ENCODE measurements at places on chromosomes 11 and 22.

DNA sequence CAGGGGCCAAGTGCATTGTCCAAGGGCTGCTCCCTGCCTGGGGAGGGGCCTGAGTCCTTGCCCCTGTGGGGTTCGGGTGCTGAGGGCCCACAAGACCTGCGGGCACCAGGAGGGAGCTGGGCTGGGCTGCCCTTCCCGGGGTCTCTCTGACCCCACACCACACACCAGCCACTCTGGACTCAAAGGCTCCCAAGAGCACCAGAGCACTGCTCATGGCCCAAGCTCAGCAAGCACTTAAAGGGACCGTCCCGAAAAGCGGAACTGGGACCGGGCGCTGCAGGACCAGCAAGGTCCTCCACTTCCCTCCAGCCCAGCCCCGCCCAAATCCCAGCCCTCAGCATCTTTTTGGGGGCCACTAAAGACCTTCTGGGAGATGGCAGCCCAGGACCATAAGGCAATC is 5.3 kb downstream of the LSP1 start:
- no peak for DNase-seq

DNA sequence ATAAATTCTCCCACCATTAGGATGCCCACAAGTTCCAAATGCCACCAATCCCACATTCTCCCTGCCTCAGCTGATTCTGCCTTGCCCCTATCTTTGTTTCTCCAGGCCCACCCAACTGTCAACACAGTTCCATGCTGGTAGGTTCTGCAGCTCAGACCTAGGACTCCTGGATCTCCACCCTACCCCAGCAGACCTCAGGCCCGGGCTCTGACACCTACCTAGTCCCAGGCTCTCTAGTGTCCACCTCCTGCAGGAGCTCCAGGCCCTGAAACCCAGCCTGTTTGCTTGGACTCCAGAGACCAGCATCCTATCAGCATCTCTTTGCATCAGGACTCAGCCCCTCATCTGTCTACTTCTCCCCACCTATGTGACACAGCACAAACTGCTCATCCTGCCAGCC is 86.5 kb downstream of the PDE2A start:
- DNase-seq: no peak

DNA sequence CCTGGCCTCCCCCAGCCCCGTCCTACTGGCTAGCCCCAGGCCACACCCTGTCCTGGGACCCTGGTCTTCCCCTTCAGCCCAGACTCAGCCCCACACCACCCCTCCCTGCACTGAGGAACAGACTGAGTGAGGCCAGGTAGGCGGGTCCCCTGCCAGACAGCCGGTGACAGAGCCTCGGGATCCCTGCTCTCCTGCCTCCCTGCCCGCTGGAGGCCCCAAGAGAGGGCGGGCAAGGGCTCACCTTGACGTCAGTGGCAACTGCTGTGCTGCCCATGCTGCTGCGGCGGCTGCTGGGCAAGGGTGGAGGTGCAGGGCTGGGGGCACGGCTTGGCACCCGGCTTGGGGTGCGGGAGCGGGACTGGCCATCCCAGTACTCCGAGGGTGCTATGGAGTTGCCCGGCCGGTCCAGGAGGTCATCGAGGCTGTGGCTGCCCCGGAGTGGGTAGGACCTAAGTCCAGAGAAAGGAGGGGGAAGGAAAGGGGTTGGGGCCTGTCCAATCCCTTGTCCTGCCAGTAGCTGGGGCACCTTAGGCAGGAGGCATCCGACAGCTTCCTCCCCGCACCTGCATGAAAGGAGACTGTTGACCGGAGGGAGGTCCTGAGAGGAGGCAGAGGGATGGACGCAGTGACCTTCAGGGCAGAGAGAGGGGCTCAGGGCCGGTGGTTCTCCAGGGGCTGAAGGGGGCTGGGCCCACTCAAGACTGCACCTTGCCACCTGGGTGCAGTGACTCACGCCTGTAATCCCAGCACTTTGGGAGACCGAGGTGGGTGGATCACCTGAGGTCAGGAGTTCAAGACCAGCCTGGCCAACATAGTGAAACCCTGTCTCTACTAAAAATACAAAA is 2.2 kb upstream of the SLC16A8 start:
- no peak for DNase-seq

DNA sequence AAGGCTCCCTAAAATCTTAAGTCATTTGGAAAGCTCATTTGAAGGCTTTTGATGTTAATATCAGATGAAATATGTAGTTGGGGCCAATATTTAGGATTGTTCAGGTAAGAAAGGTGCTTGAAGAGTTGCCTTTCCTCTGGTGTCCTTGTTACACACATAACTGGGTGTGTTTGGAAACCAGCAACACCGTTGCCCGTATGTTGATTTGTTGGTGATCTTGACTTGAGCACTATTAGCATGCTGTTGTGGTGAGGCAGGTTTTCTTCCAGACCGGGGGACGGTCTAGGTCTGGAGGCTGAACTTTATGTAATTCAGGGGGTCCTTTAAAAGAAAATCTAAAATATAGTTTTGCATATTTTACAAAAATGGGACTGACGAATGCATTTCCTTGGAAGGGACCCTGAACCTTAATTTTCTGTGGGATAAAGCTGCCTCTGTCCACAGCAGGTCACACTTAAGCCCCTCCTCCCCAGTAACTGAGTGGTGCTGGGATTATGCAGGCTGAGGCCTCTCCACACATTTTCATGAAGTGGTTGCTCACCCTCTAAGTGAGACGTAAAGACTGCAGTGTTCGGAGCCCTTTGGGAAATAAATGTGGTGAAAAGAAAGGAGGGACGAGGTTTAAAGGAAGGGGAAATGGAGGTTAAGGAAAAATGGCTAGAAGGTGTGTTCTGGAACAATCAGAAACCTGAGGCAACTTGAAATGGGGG is 1.8 kb downstream of the YWHAH start:
- DNase-seq: no peak

GRCh38 chr11:95330302-95330701 is 99.3 kb upstream of the SESN3 start:
- no peak for DNase-seq

DNA sequence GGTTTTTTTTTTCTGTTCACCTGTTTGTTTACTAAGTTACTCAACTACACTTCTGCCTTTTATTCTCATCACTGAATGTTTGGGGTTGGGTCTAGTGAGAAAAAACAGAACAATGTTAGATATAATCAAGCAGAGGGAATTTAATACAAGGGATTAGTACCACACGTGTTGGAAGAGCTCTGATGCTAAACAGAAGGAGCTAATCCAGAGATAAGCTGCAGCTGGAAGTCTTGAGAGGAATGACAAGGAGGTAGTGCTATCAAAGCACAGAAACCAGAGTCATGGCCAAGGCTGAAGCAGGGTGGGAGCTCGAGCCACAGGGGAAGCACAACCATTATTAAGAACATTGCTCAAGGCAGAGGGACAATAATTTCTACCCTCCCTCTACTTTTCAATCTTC is 604.1 kb upstream of the ANO5 start:
- DNase-seq: no peak
